ENCODE measurements at places on chromosomes 16 and 17. TPM values are rescaled to one million over a fixed set of nuclear protein-coding genes. Genes with fewer than 3 reads are reported as not detected.

Gene CEMP1
- 1.4 TPM for total RNA-seq

Gene CDH13
- total RNA-seq: not detected

Gene TBC1D3L
- total RNA-seq: 1.1 TPM

Gene PRRT2
- total RNA-seq: 1.9 TPM

Gene GSDMA
- not detected for total RNA-seq

Gene CIAO3
- 52.7 TPM for total RNA-seq

Gene KRT23
- total RNA-seq: 0.83 TPM

Gene SHISA6
- total RNA-seq: not detected

DNA sequence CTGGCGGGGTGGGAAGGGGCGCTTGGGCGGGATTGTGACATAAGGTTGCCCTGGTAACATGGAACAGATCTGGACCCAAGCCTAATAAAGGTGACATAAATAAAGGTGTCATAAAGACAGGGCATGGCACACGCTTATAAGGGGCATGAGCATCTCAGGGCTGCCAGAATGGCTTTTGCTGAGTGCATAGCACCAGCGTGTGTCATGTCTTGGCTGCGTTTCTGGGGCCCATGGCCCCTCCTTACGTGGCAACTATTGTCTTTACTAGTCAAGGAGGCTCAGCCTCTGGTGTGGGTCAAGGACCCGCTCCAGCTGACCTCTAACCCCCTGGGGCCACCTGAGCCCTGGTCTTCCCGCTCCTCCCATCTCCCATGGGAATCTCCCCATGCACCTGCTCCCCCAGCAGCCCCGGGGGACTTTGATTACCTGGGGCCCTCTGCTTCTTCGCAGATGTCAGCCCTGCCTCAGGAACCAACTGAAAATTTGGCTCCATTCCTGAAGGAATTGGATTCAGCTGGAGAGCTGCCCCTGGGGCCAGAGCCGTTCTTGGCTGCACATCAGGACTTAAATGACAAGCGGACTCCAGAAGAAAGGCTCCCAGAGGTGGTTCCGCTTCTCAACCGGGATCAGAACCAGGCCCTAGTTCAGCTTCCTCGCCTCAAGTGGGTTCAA is 13.9 kb downstream of the LRRC37B start:
- peaks cover 21% of the 10 kb centered on the region for H3K36me3 ChIP-seq
- no peak overlapping the region for H3K27ac ChIP-seq
- no peak for DNase-seq
- no peaks in the 10 kb centered on the region for H3K4me1 ChIP-seq
- no peaks in the 10 kb centered on the region for H3K27me3 ChIP-seq

- no peaks in the 10 kb centered on the region for H3K27me3 ChIP-seq
- H3K36me3 ChIP-seq: no peaks in the 10 kb centered on the region
- DNase-seq: no peak
- peaks cover 30% of the 10 kb centered on the region for H3K4me1 ChIP-seq
- H3K27ac ChIP-seq: peak overlapping the region; percentile 77
Measured at GRCh38 chr16:87953308-87954215, 2.3 kb downstream of the BANP start.

GRCh38 chr16:67441907-67442306 is 11.0 kb downstream of the HSD11B2 start:
- no peaks in the 10 kb centered on the region for H3K27me3 ChIP-seq
- peaks cover 3% of the 10 kb centered on the region for H3K36me3 ChIP-seq
- no peak overlapping the region for H3K4me3 ChIP-seq
- no peak overlapping the region for H3K27ac ChIP-seq

DNA sequence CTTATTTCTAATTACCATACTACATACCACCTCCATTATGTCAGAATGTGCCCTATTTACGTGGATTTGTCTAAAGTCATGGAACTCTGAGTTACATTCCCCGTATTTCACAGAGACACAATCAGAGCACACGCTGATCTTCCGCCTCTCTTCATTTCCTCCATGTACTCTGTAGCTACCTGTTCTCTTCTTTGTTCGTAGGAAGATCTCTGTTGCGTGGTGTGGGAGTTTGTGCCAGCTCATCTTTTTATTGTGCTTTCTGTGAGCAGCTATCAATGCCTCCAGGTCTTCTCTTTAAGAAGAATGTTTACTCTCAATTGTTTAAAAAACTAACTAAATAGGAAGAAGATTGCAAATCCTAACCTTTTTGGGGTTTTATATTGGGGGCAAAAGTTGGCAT is 26.9 kb downstream of the NLRC5 start:
- peak overlapping the region; percentile 66 for H3K27ac ChIP-seq
- no peak overlapping the region for H3K4me3 ChIP-seq
- H3K36me3 ChIP-seq: peaks cover 45% of the 10 kb centered on the region

DNA sequence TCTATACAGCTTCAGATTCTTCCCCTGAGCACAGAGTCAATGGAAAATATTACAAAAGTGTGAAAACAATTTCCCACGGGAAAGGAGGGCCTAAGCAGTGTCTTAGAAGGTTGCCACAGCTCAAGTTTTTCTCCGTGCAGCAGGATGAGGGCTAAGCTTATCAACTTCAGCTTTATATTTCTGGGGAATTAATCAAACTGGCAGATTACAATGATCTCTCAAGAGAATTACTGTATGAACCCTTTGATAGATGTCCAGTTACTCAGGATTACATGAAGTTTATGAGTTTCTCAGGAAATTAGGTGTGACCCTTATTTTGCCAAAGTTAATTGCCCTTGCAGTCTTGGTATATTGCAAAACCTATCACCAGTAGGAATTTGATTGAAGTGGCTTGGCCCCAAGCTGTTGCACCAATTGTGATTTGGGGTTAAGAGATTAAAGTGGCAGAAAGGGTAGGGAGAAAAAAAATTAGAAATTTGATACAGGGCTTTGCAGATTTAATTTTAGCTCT is 298.4 kb downstream of the MAP2K6 start:
- no peaks in the 10 kb centered on the region for H3K27me3 ChIP-seq
- no peak overlapping the region for H3K4me3 ChIP-seq
- no peaks in the 10 kb centered on the region for H3K4me1 ChIP-seq
- no peaks in the 10 kb centered on the region for H3K36me3 ChIP-seq

DNA sequence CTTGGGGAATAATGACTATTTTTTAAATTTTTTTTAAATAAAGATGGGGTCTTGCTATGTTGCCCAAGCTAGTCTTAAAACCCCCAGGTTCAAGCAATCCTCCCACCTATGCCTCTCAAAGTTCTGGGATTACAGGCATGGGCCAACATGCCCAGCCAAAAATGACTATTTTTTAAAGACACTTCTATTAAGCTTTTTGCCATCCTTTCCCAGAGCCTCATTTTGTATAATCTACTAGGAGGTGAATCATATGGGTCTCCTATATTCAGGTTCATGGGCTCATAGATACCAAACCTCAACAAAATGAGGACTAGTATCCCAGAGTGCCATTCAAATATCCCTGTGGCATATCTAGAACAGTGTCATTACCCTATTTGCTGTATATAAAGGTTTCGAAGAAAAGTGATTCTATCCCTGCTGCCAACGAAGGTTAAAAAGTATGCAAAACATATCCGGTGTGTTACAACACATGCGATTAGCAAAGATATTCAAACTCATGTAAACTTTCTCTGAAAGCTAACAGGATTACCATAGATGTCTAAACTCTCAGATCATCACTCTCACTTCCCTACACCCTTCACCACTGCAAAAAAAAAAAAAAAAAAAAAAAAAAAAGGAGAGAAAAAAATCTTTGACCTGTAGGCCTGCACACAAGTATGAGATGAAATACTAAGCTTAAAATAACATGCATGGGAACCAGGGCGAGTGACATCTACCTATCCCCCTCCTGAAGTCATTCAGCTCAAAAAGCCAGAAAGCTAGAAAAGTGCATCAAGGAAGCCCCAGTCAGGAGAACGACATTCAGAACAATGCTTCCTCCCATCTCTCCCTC is 23.5 kb downstream of the XPO6 start:
- H3K4me3 ChIP-seq: peak overlapping the region; percentile 30
- no peak for DNase-seq
- H3K4me1 ChIP-seq: peaks cover 64% of the 10 kb centered on the region
- peak overlapping the region; percentile 66 for H3K27ac ChIP-seq
- no peaks in the 10 kb centered on the region for H3K27me3 ChIP-seq
- no peaks in the 10 kb centered on the region for H3K36me3 ChIP-seq

- H3K36me3 ChIP-seq: no peaks in the 10 kb centered on the region
- no peaks in the 10 kb centered on the region for H3K27me3 ChIP-seq
- no peak overlapping the region for H3K4me3 ChIP-seq
- no peak overlapping the region for H3K27ac ChIP-seq
- DNase-seq: no peak
Measured at GRCh38 chr16:84228256-84228838, 11.5 kb downstream of the KCNG4 start.

- peaks cover 10% of the 10 kb centered on the region for H3K4me1 ChIP-seq
- H3K4me3 ChIP-seq: no peak overlapping the region
- no peak overlapping the region for H3K27ac ChIP-seq
- no peaks in the 10 kb centered on the region for H3K36me3 ChIP-seq
Measured at GRCh38 chr16:521381-522210, 5.9 kb upstream of the CAPN15 start.

- H3K36me3 ChIP-seq: no peaks in the 10 kb centered on the region
- no peak overlapping the region for H3K27ac ChIP-seq
- no peaks in the 10 kb centered on the region for H3K4me1 ChIP-seq
- DNase-seq: no peak
- H3K27me3 ChIP-seq: no peaks in the 10 kb centered on the region
Measured at GRCh38 chr16:60203525-60204124, 1469.5 kb upstream of the GOT2 start.

DNA sequence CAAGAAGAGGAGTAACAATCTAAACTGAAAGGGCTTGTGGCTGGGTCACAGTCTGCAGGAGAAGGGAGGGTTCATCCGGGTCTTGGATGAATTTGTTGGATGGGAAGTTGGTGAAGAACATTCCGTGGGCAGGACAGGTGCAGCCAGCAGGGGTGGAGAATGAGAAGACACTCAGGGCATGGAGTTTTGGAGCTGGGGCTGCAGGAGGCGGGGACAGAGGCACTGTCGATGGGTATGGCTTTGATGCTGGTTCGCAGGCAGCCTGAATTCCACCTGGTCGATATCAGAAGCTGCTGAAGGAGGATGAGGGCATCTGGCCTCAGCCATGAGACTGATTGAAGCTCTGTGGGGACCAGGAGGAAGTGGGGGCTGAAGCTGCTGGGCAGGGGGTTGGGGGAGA is 36.1 kb upstream of the CBFA2T3 start:
- H3K36me3 ChIP-seq: no peaks in the 10 kb centered on the region
- no peaks in the 10 kb centered on the region for H3K4me1 ChIP-seq
- no peaks in the 10 kb centered on the region for H3K27me3 ChIP-seq
- H3K4me3 ChIP-seq: no peak overlapping the region
- DNase-seq: no peak

DNA sequence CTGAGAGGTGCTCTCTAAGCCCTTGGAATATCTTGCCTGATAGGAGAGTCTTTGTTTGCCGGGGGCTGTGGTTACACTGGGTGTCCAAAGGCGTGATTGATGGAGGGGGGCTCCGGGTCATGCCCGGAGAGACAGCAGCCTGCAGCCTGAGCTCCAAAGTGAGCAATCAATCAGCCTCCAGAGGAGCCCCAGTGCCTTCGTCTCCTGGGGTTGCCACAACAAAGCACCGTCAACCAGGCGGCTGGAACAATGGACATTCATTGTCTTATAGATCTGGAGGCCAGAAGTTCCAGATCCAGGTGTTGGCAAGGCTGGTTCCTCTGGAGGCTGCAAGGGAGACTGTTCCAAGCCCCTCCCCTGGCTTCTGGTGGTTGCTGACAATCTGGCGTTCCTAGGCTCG is 24.0 kb upstream of the GINS2 start:
- no peak overlapping the region for H3K4me3 ChIP-seq
- H3K27ac ChIP-seq: no peak overlapping the region
- H3K36me3 ChIP-seq: no peaks in the 10 kb centered on the region
- H3K27me3 ChIP-seq: no peaks in the 10 kb centered on the region

DNA sequence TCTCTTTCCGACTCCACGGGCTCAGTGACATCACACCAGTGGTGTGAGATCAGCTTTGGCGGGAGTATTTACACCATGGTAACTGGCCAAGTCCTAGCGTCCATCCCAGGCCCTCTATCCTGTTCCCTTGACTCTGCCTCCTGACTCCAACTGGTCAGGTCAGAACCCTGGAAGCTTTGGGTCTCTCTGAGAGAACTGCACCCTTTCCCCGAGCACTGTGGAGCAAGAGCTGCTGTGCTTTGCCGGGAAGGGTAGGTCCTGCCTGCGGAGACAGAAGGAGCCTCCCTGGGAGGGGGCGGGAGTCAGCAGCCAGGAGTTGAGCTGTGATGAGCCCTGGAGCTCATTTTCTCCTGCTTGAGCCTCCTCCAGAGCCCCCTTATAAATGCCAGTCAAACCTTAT is 212.1 kb upstream of the TNRC6C start:
- DNase-seq: no peak
- H3K27ac ChIP-seq: no peak overlapping the region
- H3K4me3 ChIP-seq: no peak overlapping the region
- H3K36me3 ChIP-seq: no peaks in the 10 kb centered on the region
- no peaks in the 10 kb centered on the region for H3K4me1 ChIP-seq
- H3K27me3 ChIP-seq: no peaks in the 10 kb centered on the region

GRCh38 chr17:76888661-76889060 is 20.5 kb downstream of the MGAT5B start:
- H3K27me3 ChIP-seq: no peaks in the 10 kb centered on the region
- no peaks in the 10 kb centered on the region for H3K36me3 ChIP-seq
- no peak overlapping the region for H3K27ac ChIP-seq
- no peak overlapping the region for H3K4me3 ChIP-seq
- DNase-seq: no peak
- no peaks in the 10 kb centered on the region for H3K4me1 ChIP-seq

DNA sequence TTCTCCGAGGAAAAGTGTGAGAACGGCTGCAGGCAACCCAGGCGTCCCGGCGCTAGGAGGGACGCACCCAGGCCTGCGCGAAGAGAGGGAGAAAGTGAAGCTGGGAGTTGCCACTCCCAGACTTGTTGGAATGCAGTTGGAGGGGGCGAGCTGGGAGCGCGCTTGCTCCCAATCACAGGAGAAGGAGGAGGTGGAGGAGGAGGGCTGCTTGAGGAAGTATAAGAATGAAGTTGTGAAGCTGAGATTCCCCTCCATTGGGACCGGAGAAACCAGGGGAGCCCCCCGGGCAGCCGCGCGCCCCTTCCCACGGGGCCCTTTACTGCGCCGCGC is at the start of gene ERBB2:
ERBB2 (plus strand) TSS at position 247 of the 330 bp plus-strand sequence. CDS start 175 bp downstream, outside the sequence.
- H3K27ac ChIP-seq: no peak within 1 kb of the TSS
- peaks cover 14% of the 10 kb centered on the region for H3K27me3 ChIP-seq
- no peak within 1 kb of the TSS for H3K4me3 ChIP-seq
- no peaks in the 10 kb centered on the region for H3K4me1 ChIP-seq
- no peak for DNase-seq

- peaks cover 11% of the 10 kb centered on the region for H3K4me1 ChIP-seq
- H3K36me3 ChIP-seq: no peaks in the 10 kb centered on the region
- no peak overlapping the region for H3K4me3 ChIP-seq
- DNase-seq: no peak
- H3K27ac ChIP-seq: no peak overlapping the region
- H3K27me3 ChIP-seq: peaks cover 6% of the 10 kb centered on the region
Measured at GRCh38 chr17:41784207-41784744, 2.2 kb downstream of the JUP start.

DNA sequence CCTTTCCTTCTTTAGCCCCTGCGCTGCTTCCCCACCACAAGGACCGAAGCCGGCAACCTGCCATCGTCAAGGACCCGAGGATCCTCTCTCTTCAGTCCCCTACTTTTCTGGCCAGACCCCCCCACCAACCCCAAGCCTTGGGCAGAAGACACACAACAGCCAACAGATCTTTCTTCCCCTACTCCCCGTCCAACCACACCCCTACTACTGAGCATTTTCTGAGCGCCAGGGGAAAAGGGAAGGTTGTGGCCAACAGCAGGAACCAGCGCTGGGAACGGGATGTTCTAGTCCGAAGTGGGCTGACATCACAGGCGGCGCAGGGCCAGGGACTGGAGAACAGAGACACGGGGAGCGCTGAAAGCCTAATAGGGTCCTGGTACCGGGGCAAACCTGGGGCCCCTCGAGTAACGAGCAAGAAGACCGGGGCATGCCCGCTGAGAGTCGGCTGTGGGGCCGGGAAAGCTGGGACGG is 528 bp downstream of the PER1 start:
- H3K27ac ChIP-seq: peak overlapping the region; percentile 95
- H3K27me3 ChIP-seq: no peaks in the 10 kb centered on the region
- peaks cover 44% of the 10 kb centered on the region for H3K36me3 ChIP-seq
- no peak for DNase-seq
